ENCODE measurements at places on chromosomes 6 and 20. TPM values are rescaled to one million over a fixed set of nuclear protein-coding genes. Genes with fewer than 3 reads are reported as not detected.

Gene RAB44
- not detected for total RNA-seq

Gene ULBP3
- 17.3 TPM for total RNA-seq

Gene CCM2L
- not detected for total RNA-seq

Gene CGA
- total RNA-seq: not detected

Gene TSPO2
- not detected for total RNA-seq

Gene C6orf141
- total RNA-seq: 6.5 TPM

Gene GSTA2
- not detected for total RNA-seq

Gene FOXC1
- 2.6 TPM for total RNA-seq

Gene LZTS3
- 2.6 TPM for total RNA-seq

Gene MDFI
- total RNA-seq: not detected

Gene DEFB118
- total RNA-seq: not detected

Gene PPP1R3G
- total RNA-seq: 1.8 TPM

Gene XKR7
- total RNA-seq: not detected

Gene LSM2
- total RNA-seq: 48.9 TPM

Gene SYCP2L
- under 0.01 TPM for total RNA-seq

Gene MSH5
- 29.1 TPM for total RNA-seq

Gene DEFB119
- total RNA-seq: not detected

Gene FAM83D
- 28.7 TPM for total RNA-seq

Gene GPR63
- total RNA-seq: 0.98 TPM

Gene LRRC73
- 0.37 TPM for total RNA-seq

Gene RBL1
- 21.3 TPM for total RNA-seq

Gene PRND
- not detected for total RNA-seq

Gene NEDD9
- 0.20 TPM for total RNA-seq

Gene PACSIN1
- not detected for total RNA-seq

Gene ZSCAN16
- total RNA-seq: 2.2 TPM
